ENCODE measurements at places on chromosomes 4 and X.

- no peak for DNase-seq
Measured at GRCh38 chr4:112361181-112361791, 64.1 kb downstream of the ALPK1 start.

DNA sequence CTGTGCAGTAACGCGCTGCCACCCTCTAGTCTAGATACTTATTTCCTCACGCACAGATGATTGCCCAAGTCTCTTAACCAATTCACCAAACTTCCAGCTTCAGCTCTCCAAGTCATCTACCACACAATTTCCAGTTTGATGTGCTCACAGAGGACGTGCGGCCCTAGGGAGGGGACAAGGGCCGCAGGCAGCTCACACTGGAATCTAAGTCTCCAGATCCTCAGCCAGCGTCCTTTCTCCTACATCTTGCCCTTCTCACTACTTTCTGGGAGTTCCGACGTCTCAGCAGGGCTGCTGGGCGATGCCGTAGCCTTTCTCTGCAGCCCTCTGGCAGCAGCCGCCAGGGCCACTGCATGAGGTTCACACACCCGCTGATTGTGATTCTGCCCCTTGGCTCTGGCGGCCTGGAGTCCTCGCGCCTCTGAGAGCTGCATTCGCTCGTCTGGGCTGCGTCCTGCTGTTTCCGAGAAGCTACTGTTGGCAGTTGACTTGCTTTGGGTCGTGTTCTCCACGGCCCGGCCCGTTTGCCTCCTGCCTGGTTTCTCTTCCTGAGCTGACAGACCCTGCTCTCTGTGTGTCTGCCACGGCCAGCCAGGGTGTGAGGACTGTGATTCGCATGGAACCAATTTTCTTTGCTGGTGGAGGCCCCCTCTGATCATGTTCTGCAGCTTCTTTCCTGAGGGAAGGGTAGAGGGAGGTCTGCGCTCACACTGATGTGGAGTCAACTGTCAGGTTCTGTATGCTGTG lies 14.1 kb upstream of the TMEM131L start:
- no peak for DNase-seq

GRCh38 chr4:2937146-2937857 lies 25.9 kb downstream of the NOP14 start:
- no peak for DNase-seq

- no peak for DNase-seq
Measured at GRCh38 chrX:24493740-24494581, 28.9 kb downstream of the PDK3 start.

- no peak for DNase-seq
Measured at GRCh38 chr4:147891476-147892115, 159.7 kb downstream of the ARHGAP10 start.

GRCh38 chr4:146342600-146343192 lies 128.4 kb downstream of the REELD1 start:
- no peak for DNase-seq

DNA sequence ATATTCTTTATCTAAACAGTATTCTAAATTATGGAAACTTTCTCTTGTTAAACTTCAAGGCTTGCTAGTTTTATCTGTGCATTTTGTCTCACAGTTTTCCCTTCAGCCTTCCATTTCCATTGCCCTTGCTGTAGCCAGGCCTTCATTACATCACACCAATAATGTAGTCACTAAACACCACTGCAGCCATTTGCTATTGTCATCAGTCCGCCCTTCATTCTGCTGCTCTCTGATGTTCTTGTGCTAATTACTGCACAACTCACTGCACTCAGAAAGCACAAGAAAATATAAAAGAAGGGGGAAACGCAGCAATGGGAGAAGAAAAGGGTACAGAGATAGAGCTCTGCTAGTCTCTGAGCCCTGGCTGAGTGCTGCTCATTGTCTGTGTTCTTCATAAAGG lies 239.6 kb upstream of the FSTL5 start:
- no peak for DNase-seq

DNA sequence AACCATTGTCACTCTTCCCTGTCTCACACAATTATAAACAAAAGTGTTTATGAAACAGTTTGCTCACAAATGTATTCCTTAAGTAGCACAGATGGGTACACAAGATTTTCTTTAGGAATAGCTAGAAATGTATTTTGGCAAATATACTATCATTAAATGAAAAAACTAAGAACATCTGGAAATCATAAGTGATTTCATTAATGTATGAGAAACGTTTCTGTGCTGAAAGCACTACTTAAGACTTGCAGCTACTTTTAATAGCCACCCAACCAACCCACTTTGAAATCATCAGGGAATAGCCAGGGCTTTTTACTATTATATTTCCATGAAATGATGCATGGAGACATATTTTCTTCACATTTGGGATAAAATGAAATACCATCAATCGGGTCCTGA lies 62.3 kb upstream of the NAP1L5 start:
- no peak for DNase-seq

- DNase-seq, result no peak
Measured at GRCh38 chrX:67543818-67544217, at the start of gene AR. Gene AR, plus strand, starts transcription at chrX:67544021. Its CDS starts 1,126 bp downstream, at chrX:67545147.

GRCh38 chr4:150209140-150209829 lies 131.0 kb downstream of the DCLK2 start:
- DNase-seq, result no peak

GRCh38 chr4:182141061-182141460 lies 102.1 kb upstream of the TENM3 start:
- DNase-seq, result no peak

DNA sequence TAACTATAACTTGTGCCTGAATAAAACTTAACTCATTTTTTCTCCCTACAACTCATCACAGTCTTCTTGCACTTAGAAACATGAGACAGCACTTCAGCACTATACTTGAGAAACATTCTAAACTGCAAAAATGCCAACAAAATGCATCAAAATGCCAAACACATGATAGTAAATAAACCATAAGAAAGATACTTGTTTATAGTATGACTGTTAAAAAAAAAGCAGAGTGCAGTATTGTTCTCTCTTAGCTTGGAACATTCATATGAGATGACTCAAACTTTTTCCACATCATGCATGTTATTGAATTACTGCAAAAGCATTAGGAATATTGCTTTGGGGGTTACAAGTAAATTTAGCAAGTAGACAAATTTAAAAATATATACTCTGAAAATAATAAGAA lies 135.7 kb upstream of the ANXA10 start:
- no peak for DNase-seq

DNA sequence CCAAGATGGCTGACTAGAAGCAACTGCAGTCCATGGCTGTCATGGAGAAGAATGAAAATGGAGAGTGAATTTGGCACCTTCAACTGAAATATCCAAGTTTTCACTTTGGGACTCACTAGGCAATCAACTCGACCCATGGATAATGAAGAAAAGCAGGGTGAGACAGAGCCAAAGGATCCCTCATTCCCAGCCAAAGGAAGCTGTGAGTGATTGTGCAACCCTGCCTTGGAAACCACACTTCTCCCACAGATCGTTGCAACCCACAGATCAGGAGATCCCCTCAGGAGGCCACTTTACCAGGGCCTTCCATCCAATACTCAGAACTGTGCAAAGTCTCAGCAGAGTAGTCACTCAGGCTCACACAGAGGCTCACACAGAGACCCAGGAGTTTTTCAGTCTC lies 4.5 kb downstream of the CFAP299 start:
- DNase-seq, result no peak

DNA sequence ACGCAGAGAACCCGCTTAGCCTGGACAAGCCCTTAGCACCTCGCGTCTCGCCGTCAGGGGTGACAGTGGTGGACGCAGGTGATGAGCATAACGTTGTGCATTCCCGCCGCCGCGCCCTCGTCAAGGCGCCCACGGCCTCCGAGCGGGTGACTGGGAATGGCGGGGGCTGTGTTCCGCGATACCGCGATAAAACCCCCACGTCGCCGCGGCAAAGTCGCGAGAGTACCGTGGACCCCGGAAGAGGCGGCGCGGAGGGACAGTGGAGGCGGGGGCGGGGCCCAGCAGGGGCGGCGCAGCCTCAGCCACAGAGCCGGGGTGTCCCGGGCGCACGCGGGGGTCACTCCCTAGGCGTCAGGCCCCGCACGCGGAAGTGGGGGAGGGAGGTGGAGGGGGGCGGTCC lies 53.8 kb downstream of the ZFYVE28 start:
- peak; percentile 22 for DNase-seq

DNA sequence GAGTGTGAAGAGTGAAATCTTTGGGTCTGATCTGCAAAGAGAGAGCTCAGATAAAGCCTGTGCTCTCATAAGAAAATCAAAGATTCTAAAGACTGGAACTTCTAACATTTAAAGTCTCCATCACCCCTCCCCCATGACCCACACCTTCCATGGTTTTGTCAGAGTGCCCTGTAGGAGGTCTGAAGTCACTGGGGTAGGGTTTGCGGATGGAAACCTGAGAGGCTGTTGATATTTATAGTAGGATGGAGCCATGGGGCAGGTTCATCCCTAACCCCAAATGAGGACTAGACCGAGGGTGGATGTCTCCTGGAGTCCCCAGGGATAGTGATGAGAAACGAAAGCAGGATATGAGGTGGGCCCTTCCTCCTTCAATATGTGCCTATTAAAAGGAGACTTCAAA lies 28.4 kb upstream of the NLGN4X start:
- DNase-seq, result no peak

DNA sequence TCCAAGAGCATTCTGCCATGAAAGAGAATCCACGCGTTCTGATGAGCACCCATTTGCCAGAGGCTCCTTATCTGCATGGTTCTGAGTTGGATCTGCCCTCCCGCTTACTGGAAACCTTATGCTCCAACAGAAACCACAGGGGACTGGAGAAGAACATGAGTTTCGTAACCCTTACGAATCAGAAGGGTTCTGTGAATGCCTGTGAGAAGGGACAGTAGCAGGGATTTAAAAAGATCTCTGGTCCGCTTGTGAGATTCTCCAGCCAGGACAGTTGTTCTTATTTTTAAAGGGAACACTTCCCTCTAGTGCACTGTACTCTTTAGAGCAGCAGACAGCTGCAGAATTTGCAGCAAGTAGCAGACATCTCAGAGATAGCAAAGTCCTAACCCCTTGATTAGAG lies 22.5 kb upstream of the CENPU start:
- no peak for DNase-seq

DNA sequence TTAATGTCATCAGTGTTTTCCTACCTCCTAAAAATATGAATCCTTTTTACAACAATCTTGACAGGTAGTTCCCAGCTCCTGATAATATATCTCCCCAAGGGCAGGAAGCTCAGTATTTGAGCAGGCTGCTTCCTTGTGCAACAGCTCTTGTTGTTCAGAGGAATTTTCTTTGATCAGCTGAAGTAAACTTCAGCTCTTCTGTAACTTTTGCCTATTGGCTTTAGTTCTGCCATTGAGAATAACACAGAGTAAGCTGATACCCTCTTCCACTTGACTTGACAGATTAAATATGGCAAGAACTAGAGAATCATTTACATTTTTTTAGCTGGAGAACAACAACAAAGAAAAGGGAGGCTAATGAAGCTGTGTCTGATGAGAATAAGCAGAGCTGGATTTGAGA lies 75.2 kb downstream of the LUZP4 start:
- no peak for DNase-seq

DNA sequence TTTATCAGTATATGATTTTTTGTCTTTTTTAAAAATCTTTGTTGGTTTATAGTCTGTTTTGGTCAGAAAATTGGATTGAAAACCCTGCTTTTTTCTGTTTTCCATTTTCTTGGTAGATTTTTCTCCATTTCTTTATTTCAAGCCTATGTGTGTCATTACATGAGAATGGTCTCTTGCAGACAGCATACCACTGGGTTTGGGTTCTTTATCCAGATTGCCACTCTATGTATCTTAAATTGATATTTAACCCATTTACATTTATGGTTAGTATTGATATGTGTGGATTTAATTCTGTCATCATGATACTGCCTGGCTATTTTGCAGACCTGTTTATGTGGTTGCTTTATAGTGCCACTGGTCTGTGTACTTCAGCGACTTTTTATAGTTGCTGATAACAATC lies 239.9 kb upstream of the NDST4 start:
- DNase-seq, result no peak

- DNase-seq, result no peak
Measured at GRCh38 chr4:99966692-99967091, 16.6 kb upstream of the H2AZ1 start.

GRCh38 chrX:41335958-41336331 lies 2.0 kb downstream of the DDX3X start:
- DNase-seq, result no peak

DNA sequence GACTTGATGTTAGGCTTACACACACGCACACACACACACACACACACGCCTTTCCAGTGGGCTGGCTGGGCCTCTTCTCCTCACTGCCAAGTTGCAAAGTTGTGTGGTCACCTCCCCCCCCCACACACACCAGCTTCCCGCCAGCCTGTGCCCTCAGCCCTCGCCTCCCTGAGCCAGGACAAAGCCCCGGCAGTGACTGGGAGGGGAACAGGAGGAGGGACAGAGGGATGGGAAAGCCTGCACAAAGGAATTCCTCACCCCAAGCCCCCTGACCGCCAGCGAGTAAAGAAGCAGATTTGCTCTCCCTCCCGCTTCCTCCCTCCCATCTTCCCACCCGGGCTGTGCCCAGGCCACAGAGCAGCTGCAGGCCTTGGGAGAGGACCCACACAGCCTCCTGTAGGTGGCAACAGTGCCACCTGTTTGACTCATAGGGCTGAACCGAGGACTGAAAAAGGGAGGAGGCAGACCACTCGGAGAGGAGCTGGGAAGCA lies at the start of gene GDPD2:
Gene GDPD2 (plus strand): TSS at position 464 of the 491 bp plus-strand sequence. CDS start 1,671 bp downstream, outside the sequence.
- no peak for DNase-seq

- DNase-seq, result no peak
Measured at GRCh38 chr4:185023471-185023870, 5.2 kb downstream of the HELT start.

DNA sequence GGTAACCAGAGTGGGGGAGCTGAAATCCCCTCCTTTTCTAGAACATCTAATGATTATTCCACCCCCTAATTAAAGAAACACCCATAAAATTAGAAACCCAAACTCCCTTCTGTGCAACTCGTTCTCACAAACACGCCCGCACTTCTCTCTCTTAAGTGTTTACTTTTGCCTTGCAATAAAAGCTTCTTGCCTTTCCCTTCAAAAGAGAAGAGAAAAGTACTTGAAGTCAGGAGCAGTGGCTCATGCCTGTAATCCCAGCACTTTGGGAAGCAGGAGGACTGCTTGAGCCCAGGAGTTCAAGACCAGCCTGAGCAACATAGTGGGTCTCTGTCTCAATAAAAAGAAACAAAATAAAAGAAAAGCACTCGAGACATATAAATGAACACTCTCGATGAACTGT lies 3.6 kb upstream of the GPR173 start:
- no peak for DNase-seq

DNA sequence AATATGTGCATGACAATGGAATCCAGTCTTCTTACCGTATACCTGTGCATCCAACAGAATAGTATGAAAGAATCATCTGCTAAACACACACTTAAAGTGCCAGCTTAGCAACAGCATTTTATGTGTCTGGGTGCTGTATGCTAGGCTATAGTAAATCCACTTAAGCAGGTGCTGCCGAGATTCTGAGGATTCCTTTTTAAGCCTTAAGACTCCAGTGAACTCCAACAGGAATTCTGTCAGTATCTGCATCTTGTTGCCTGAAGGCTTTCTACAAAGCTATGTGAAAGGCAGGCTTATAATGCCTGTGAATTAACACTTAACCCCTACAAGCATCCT lies 1076.4 kb upstream of the PABPC4L start:
- no peak for DNase-seq

DNA sequence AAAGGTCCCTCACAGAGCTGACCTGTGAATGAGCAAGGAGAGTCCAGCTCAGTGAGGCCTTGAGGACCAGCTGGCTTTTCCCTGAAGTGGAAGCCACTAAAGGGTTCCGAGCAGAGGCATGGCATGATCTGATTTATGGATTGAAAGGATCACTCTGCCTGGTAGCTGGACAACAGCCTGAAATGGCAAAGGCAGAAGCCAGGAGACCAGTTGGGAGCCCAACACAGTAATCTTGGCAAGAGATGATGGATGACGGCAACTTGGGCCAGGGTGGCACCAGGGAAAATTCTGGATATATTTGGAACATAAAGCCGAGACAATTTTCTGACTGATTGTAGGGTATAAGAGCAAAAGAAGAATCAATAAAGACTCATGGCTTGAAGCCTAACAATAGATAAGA lies 69.3 kb upstream of the STIM2 start:
- DNase-seq, result no peak

Measured in stimulated activated CD8-positive, alpha-beta memory T cell treated with anti-CD3 and anti-CD28 coated beads, Interleukin-7, amount 100 ng/mL, for 1 hour (primary cell).